ENCODE measurements at places on chromosomes 5 and 9.

GRCh38 chr9:7729371-7730163, 70.0 kb downstream of the DMAC1 start:
- DNase-seq: no peak

- no peak for DNase-seq
Observed at GRCh38 chr9:93869863-93870262, 85.3 kb downstream of the BARX1 start.

DNA sequence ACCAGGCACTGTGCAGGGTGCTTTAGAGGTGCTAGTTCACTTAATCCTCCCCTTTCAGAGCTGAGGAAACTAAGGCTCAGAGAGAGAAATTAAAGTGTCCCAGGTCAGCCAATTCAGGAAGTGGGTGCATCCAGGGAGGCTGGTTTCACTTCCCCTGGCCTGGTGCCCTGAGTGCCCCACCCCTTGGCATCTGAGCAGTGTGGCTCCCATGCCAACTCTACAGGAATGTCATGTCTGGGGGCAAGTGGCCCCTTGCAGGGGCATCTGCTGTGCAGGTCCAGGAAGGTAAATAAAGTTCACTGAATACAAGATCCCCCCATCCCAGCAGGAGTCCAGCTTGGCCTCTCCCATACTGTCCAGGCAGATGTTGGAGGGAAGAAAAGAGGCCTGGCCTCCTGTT, 4.4 kb upstream of the N4BP3 start:
- DNase-seq: no peak

DNA sequence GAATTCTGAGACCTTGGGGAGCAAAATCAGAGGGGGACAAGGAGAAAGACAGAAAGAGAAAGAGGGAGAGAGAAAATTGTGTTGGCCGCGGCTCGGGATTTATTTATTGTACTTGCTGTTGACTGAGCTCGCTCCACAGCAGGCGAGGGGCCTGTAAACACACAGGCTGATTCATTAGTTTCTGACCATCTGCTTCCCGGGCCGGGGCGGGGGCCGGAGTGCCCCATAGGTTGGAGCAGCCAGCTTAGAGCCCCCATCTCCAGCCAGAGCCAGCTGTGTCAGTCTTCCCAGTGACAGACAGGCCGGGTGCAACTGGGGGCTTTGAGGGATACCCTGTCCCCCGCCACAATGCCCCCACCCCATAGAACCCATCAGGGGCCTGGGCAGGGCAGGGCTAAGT, 30.9 kb downstream of the NTNG2 start:
- no peak for DNase-seq

GRCh38 chr5:87755360-87755759, 342.6 kb upstream of the CCNH start:
- DNase-seq: no peak

GRCh38 chr9:35980289-35981011, 22.5 kb upstream of the OR2S2 start:
- DNase-seq: no peak

DNA sequence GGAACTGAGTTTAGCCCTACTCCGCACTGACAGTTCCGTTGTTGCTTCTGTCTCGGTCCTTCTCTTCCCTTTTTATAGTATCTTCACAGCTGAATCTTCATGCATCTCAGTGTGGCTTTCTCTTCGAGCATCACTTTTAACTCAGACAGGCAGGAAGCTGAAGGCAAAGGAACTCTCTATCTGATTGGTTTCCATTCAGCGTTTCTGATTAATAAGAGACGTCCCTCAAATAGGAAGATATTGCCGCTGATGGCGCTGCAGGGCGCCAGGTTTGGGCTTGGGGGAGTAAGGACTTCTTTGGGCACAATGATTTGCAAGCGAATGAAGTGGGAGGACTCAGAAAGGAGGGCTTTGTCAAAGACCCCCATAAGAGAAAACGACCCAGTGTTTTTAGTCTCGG, at the start of gene CDH9:
CDH9 (minus strand) TSS at position 111 of the 400 bp plus-strand sequence. CDS start 50,253 bp downstream, outside the sequence.
- no peak for DNase-seq

- no peak for DNase-seq
Observed at GRCh38 chr5:90991201-90991600, 391.9 kb downstream of the ARRDC3 start.

GRCh38 chr9:136978073-136978864, 965 bp downstream of the PTGDS start:
- no peak for DNase-seq

DNA sequence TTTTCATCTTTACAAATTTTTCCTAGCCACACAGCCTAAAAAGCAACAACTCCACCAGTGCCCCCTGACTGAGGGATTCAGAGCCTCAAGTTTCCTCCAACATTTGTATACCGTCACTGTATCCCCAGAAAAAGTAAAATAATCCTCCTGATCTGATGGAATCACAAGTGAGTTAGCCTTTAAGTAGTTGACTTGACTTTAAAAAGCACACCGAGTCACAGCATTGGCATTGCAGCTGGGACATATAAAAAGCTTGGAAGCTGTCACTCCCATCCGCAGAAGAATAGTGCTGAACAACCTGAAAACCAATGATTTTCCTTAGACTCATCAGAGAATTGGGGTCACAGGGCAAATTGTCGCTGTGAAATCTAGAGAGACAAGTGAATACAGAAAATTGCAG, 41.6 kb upstream of the FBN2 start:
- no peak for DNase-seq

GRCh38 chr9:114902786-114903524, 27.4 kb downstream of the TNFSF8 start:
- no peak for DNase-seq

GRCh38 chr9:116943970-116944369, 256.9 kb downstream of the TRIM32 start:
- no peak for DNase-seq

DNA sequence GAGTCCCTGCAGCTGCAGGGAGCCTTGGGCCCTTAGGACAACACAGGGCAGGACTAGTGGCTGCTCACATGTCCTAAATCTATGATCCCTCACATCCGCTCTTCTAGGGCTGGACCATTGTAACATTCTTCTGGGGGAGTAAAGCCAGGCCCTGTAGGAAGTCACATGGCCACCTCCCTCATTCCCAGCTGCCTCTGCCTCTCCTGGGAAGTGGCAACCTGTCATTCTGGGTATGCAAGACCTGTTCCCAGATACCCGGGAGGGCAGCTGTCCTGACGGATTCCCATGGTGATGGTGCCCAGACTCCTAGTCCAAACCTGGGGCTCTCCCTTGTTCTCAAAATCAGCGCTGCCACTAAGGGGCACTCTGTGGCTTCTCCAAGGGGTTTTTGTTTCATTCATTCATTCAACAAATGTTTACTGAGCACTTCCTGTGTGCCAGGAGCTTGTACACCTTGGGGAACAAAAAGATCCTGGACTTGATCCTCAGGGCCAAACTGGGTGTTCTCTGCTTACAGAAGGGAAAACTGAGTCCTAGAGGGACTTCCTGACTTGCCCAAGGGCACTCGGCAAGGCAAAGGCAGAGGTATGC, 85.6 kb downstream of the PSD2 start:
- no peak for DNase-seq

DNA sequence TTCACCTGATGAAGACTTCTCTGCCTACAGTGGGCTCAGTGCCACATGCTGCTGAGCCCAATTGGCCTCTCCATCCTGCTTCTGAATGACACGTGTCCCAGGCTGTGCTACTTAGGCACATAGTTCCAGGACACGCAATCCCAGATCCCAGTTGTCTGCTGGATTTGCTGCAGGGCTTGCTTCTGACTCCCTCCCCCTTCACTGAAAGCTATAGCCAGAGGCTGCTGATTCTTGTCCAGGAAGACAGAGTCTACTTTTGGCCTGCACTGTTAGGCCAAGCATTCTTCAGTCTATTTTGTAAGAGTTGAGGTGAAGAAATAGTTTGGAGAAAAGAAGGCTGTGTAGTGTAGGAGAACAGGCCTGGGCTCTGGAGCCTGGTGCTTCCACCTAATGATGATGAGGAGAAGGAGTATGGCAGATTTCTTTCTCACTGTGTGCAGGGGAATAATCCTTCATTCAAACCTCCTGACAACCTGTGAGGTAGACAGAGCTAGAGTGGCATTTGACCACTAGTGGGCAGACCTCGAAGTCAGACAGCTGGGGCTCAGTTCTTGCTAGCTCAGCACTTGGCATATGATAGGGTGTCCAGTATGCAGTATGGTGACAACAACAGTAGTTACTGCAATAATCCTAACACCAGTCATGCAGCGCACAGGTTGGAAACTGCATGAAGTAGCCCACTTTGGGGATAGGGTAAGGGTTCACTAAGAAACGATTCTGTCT, 19.5 kb upstream of the ASPN start:
- DNase-seq: no peak

DNA sequence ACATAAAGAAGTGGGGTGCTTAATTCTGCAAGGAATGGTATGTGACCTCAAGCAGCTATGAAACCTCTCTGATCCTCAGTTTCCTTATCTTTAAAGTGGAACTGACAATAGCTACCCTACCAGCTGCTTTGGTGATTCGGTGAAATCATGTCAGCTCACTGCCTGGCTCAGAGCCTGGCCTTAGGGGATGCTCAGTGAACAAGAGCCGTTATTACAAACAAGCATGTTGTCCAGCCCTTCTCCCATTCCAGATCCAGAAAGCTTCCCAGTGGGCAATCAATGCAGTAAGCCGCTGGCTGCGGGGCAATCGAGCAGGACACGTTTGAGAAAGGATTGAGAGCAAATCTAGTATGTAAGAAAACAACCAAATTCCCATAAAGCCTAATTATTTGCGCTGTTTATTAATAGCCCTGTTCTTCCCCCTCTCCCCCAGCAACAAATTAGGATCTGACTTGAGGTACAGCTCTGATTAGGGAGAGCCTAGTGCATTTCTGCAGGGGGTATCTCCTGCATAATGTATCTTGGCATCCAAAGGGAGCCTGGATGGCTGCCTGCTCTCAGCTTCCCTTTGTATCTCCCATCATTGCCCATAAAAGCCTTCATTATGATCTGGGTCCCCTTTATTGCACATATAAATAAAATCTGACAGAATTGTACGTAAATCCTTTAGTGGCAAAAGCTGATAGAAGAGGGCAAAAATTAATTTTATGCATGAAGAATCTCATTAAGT, 371.4 kb downstream of the TMEM232 start:
- no peak for DNase-seq

DNA sequence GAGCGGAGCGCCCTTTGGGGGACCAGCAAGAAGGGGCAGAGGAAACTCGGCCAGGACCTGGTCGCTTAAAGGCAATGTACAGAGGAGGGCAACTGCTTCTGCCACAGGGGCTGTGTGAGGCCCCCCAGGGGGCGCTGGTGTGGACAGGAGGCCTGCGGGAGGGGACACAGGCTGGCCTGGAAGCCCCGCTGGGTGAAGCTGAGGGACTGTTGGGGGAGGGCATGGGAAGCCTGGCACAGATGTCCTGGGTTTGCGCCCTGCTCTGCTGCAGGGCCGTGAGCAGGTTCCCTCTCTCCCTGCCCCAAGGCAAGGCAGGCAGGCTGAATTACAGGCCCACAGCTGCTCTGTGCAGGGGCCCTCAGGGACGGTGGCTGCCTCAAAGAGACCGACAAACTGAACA, 5.4 kb downstream of the MED22 start:
- DNase-seq: no peak

DNA sequence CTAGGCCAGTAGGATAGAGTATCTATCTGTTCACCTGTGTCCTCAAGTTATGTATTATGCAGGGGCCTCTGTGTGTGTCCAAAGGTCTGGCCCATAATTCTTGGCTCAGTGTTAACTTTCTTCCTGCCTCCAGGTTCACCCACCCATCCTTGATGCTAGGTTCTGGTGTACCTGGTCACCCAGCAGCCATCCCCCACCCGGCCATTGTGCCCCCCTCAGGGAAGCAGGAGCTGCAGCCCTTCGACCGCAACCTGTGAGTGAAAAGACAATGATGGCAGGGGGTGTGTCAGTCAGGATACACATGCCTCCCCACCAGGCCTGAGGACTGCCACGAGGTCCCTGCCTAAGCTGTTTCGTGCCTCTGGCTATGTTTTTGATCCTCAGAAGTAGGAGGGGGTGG, 27.6 kb downstream of the TCF7 start:
- DNase-seq: no peak

- no peak for DNase-seq
Observed at GRCh38 chr5:118042076-118042475, 946.3 kb downstream of the DTWD2 start.

DNA sequence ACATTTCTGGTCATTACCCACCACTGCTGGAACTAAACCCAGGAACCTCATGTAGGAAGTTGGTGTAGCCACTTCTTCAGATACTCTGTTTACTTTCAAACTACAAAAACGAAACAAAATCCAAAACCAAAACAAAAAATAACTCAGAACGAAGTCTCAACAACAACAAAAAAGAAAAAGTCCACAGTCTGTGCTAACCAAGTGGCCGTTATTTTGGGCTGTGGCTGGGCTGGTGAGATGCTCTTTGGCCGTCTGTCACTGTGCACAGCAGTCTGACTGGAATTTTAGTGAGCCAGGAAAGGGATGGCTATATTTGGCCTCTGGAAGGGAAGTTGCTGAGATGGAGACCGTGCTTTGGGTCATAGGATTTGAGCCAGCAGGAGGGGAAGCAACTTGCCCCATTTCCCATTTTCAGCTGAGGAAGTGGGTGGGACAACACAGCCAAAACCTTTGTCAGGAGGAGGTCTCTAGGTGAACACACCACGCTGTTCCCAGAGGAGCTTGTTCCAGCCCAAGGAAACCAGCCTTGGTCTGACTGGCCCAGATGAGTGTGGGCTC, 334.1 kb downstream of the ZSWIM6 start:
- DNase-seq: no peak

DNA sequence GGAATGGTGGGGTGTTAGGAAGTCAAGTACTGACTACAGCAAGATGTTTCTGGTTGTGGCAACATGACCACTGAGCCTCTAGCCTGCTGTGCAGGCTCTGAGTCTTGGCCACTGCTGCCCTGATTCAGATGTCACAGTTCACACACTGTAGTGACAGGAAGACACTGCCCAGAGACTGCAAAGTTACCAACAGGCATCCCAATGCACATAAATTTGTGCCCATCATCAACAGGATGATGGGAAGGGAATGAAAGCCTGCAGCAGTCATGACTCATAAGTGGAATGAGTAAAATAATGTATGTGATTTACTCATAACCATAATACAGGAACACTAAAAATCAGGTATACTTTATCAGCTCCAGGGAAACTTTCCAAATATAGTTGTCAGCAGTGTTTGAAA, 251.6 kb upstream of the HAPLN1 start:
- DNase-seq: no peak

DNA sequence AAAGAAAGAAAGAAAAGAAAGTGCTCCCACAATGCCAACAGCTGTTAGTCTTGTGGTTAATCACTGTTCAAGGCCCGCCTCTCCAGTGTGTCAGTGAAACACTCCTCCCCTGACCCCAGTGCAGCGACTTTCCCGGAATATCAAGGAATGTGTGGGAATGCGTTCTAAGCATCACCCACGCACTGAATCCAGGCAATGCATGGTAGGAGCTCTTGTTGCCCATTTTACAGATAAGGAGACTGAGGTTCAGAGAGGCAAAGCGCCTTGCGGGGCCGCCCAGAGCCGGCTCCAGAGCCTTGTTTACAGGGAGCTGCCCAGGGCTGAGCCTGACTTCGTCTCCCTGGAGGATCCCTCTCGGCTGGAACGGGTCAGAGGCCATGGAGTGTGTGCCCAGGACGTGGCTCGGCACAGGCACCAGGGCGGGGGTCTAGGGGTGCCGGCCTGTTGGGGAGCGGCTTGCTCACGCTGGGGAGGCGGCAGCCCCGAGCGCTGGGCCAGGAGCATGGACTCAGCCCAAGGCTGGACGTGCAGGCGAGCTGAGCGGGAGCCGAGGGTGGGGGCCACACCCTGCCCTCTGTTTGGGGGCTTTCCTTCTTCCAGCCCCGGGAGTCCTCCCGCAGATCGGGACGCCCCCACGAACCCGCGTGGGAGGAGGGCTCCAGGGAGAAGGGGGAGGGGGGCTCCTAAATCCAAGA, 823 bp downstream of the ST6GALNAC6 start:
- DNase-seq: no peak

Measured in activated naive CD4-positive, alpha-beta T cell treated with anti-CD3 and anti-CD28 coated beads, Interleukin-2, amount 50 U/mL, for 72 hours (primary cell).